ENCODE measurements at places on chromosomes 3 and 15.

DNA sequence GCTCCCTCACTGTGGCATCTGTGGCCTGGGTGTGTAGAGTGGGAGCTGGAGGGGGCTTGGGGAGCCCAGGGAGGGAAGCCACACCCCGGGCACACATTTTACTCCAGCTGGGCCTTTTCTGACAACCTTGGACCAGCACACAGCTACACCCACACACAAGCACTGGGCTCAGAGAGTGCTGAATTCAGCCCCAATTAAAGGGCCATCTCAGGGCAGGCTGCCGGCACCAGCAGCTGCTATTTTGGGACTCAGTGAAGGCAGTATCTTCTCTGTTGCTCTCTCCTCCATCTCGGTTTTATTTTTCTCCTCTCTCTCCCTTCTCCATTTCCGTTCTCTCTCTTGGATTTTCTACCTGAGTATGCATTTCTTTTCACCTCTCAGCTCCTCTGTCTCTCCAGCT lies 19.1 kb upstream of the TBC1D21 start:
- no peak for DNase-seq

GRCh38 chr15:77597804-77598453 lies 34.8 kb downstream of the LINGO1 start:
- DNase-seq = no peak

DNA sequence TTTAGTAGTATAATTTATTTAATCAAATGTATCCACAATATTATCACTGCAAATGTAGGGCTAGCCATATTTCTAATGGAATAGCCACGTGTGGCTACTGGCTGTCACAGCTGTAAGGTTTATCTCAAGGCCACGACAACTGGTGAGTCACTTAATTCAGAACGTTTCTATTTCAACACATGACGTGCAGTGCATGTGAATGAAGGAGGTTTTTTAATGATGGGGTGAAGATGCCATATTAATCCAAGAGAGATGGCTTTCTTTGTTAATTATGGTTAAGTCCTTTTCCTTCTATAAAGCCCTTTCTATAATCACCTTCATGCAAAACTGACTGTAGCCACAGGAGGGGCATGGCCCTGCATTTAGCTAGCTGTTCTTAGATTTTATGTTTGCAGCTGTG lies 212.0 kb downstream of the FEZF2 start:
- peak; percentile 47 for DNase-seq

GRCh38 chr15:89496155-89497098 lies at the start of gene RHCG:
RHCG (minus strand) TSS chr15:89496583; CDS start chr15:89496544, 39 bp downstream.
- no peak for DNase-seq

GRCh38 chr15:65057549-65057940 lies 10.2 kb downstream of the RASL12 start:
- DNase-seq = no peak

DNA sequence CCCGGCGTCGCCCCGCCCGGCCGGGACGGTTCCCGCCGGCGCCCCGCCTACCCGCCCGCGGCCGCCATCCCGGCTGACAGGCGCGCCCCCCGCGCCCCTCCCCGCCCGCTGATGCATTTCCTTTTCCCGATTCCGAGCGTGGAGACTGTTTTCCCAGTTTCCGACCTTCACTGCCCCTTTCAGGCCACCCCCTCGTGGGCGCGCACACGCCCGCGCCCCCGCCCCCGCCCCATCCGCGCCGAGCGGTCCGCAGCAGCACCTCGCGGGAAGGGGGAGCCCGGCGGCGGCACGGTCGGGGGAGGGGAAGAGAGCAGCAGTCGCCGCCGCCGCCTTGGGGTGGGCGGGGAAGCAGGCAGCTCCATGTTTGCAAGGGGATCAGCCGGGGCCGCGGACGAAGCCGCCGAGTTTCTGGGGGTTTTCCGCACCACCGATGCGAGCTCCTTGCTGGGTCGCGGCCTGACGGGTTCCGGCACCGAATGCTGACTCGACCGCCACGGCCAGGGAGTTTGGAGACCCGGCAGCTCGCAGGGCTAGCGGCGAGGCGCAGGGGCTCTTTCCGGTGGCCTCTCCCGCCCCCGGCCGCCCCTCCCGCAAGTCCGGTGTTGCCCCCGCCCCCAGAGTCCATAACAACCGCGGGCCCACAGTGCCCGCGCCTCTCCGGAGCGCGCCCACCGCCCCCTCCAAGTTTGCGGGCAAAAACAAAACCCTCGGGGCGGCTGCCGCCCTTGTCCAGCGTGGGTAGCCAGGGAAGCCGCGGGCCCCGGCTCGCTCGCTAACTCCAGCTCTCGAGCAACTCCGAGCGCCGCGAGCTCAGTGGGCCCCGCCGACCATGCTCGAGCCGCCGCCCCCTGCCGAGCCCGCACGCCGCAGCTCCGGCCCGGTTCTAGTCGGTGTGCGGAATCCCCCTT lies 3.2 kb upstream of the SIN3A start:
- peak; percentile 88 for DNase-seq

DNA sequence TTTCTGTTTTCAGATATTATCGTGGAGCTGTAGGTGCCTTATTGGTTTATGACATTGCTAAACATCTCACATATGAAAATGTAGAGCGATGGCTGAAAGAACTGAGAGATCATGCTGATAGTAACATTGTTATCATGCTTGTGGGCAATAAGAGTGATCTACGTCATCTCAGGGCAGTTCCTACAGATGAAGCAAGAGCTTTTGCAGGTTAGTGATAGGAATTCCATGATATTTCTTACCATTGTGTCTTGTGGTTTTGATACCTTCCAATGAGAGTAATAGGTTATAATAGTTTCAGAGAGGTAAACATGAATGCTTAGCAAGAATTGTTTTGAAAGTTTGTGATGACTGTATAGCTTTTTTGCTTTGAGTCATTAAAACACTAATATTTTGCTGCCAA lies 8.5 kb downstream of the RAB11A start:
- DNase-seq = no peak

GRCh38 chr3:52238761-52239701 lies at the start of gene TWF2:
TWF2 (minus strand) TSS chr3:52239158; CDS start chr3:52239016, 142 bp downstream.
- DNase-seq = peak; percentile 87

- DNase-seq = no peak
Measured at GRCh38 chr3:188335656-188336055, 181.7 kb downstream of the LPP start.

GRCh38 chr3:43399034-43399433 lies 112.7 kb downstream of the SNRK start:
- DNase-seq = no peak

GRCh38 chr3:18808429-18808828 lies 339.9 kb upstream of the KCNH8 start:
- DNase-seq = no peak

GRCh38 chr3:33658039-33658438 lies 60.0 kb downstream of the CLASP2 start:
- DNase-seq = no peak

DNA sequence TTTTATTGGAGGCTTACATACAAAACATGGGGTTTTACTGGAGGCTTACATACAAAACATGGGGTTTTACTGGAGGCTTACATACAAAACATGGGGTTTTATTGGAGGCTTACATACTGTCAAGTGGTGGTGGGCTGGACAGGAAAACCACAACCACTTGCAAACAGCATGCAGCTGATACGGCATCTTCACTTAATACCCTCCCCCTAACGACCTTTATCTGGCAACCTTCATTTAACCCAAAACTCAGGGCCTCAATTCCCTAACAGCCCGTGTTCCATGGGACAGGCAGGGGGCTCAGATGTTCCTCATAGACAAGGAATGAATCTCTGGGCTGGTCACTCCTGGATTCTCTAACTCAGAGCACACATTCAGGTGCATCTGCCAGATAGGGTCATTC lies 137.1 kb downstream of the CD47 start:
- DNase-seq = no peak
